Ovary (tissue), 10 donors: ENCODE measurements at places on chromosomes 5 and 9. TPM values are rescaled to one million over a fixed set of nuclear protein-coding genes. Genes with fewer than 3 reads are reported as not detected.

Gene C5orf58
- not detected for total RNA-seq

Gene SNCAIP
- total RNA-seq, result 67.0 TPM

Gene SPINK6
- total RNA-seq, result not detected

Gene ENTPD2
- 1.2 TPM for total RNA-seq

Gene BTNL9
- total RNA-seq, result 46.4 TPM

Gene MARVELD2
- 3.2 TPM for total RNA-seq

Gene PKD2L2
- total RNA-seq, result not detected

Gene CBY3
- total RNA-seq, result not detected

Gene IER5L
- total RNA-seq, result 26.6 TPM

Gene AJM1
- 0.63 TPM for total RNA-seq
